ENCODE measurements at places on chromosomes 3 and 15.

GRCh38 chr15:67819636-67820035, 5.7 kb upstream of the SKOR1 start:
- no peak for DNase-seq

- DNase-seq, result no peak
These were observed 51.5 kb upstream of the CSTA start for GRCh38 chr3:122273498-122273897.

GRCh38 chr15:73317651-73318462, 50.9 kb downstream of the HCN4 start:
- no peak for DNase-seq

DNA sequence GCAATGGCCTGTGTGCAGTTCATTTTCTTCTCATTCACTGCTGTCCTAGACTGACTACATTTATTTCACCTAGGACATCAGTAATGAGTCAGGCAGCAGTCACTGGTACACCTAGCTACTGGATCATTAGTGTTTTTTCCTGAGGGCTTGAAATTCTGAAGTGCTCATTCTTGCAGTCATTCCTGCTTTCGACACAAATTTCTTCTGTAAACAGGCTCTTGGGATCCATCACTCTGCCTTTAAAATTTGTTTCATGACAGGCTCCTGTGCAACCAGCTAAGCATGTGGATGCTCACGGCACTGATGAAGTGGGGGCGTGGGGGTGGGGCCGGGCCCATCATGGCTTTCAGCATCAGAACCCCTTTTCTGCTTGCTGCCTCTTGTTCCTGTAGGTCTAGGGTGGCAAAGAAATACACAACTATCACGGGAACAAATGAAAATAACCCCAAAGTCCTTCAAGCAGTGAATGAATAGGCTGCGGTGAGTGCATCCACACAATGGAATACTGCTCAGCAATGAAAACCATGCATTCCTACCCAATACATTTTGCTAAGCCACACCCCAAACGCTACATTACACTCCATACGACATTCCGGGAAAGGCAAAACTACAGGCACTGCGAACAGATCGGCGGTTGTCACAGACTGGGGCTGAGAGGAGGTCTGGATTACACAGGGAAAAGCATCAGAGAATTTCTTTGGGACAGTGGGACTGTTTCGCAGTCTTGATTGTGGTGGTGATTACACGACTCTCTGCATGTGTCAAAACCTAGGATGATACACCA, 9.3 kb upstream of the MELTF start:
- DNase-seq, result no peak

- DNase-seq, result no peak
These were observed 53.1 kb upstream of the ULK4 start for GRCh38 chr3:42014921-42015533.

DNA sequence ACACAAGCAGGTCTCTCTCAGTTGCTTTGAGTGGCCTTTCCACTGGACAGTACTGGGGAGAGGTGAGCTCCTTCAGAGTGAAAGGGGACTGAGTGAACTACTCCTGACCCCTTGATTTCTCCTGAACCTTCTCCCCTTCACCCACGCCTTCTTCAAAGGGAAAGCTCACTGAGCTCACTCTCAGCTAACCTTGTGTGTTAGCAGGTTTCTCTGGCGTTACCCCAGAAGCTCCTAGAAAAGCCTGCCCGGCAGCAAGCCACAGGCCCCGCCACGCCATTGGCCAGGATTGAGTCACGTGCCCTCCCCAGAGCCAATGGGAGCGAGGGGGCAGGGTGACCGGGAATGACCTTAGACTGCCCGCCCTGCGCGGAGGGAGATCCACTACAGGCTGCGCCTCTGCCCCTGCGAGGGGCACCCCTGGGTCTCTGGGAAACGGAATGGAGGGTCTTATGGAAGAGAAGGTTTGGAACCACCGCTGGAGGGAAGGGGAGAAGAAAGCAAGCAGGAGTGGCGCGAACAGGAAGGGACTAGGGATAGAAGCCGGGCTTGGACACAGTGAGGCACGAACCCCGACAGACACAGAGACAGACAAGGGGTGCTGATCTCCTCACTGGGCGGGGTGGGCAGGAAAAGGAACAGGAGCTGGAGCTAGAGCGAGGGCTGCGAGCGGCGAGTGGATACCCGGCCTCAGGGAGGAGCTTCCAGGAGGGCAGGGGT, 17.4 kb upstream of the CLK3 start:
- DNase-seq, result peak; percentile 76

DNA sequence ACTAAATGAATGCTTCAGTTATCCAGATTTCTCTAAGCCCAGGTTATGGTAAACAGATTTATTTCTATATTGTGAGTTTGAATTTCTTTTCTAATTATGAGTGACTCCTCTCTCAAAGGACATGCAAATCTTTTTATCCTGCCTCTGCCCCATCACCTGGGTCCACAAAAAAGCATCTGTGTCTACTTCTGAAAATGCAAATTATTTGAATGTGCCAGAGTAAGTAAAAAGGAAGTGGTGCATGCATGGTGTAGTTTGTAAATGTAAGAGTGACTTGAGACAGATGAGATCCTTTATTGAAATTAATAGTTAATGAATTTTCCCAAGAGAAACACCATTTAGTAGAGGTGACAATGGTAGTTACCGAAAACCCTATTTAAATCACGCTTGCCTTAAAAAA, 26.9 kb downstream of the MCTP2 start:
- DNase-seq, result no peak

DNA sequence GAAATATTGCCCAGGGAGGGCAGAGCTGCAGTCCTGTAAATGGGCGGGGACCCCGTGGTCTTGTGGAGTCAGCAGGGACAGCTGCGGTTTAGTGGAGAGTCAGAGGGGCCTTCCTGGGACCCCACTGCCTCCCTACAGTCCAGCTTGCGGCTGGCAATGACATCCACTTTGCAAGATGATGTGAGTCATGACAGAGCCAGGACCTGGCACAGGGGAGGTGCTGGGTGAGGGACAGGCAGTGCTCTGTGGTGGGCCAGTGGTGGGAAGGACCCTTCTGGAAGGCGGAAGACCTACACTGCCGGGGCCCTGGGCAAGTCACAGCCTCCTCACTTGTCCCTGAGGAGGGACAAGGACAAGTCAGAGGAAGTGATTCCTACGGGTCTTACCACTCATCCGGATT, 17.8 kb downstream of the APBA2 start:
- no peak for DNase-seq

DNA sequence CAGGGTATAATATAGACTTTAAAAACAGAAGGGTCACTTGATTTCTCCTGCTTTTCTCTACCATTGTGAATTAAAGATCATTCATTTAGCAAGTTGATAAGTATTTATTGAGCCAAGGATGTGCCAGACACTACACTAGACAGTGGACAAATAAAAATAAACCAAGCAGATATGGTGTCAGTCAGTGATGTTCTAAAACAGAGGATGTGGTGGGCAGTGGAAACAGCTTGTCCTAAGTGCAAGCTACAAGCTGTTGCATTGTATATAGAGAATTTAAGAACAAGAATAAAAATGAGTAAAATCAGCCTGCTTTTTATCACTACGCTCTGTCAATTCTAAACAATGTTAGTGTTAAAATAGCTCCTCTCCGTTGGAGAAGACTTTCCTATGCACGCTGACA, 637.3 kb upstream of the GRM7 start:
- no peak for DNase-seq
